H4 (cell line): ENCODE measurements at places on chromosomes 4 and X. TPM values are rescaled to one million over a fixed set of nuclear protein-coding genes. Genes with fewer than 3 reads are reported as not detected.

COL25A1 gene
- total RNA-seq: 0.02 TPM in 1 of 2 replicates, not detected in the other

GRCh38 chrX:23952984-23953907, 45.4 kb downstream of the CXorf58 start:
- peak; percentile 8 for DNase-seq

DNA sequence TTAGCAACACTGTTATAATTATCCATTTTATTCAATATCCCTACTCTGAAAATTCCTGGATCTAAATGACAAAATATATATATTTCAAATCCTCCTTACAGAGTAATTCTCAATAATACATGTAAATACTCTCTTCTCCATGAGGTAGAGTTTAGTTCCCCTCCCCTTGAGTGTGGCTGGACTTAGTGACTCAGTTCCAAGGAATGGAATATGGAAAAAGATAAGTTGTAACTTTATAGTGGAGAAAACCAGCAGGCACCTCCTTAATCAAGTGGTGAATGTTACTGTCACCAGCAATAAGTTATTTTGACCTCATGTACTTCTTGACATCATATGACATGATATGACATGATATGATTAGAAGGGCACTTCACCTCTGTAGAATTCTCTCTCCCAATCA, 302.0 kb downstream of the RAB28 start:
- DNase-seq: no peak

- no peak for DNase-seq
Observed at GRCh38 chr4:69781458-69782418, 21.3 kb upstream of the SULT1B1 start.

DNA sequence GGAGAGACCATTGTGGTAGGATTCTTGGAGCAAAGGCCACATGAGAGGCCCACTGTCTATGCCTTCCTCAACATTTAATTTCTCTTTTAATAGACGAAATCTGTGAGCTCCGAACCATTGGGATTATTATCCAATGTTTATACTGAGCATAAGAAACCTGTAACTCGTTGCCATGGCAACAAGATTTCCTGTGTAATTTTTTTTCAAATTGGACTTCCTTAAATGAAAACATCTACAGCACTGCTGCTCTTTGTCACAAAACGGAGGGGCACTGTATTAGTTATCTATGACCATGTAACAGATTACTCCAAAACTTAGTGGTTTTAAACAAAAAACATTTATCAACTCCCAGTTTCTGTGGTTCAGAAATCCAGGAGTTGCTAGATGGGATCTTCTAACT, 38.7 kb downstream of the PPP1R2C start:
- no peak for DNase-seq

- no peak for DNase-seq
Observed at GRCh38 chr4:39295784-39296183, 70.4 kb downstream of the RFC1 start.

GRCh38 chrX:34612036-34612435, 45.0 kb downstream of the TMEM47 start:
- DNase-seq: no peak

DNA sequence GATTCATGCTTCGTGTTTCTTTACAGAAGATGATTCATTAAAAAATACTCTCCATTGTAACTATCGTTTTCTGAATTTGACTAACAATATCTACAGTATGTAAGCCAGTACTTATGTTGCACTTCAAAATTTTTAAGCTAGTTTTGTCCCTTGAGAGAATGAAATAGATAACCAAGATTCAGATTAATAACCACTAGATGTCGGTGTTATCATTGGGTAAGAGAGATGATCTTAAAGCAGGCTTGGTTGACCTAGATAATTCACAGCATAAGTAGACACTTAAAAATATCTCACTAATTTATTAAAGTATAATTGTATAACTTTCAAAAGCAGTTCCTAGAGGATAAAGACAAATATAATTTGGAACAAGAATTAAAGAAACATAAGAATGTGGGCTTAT, 430.9 kb downstream of the C4orf33 start:
- no peak for DNase-seq

CNGA2 gene
- total RNA-seq: not detected in 2 replicates

DNA sequence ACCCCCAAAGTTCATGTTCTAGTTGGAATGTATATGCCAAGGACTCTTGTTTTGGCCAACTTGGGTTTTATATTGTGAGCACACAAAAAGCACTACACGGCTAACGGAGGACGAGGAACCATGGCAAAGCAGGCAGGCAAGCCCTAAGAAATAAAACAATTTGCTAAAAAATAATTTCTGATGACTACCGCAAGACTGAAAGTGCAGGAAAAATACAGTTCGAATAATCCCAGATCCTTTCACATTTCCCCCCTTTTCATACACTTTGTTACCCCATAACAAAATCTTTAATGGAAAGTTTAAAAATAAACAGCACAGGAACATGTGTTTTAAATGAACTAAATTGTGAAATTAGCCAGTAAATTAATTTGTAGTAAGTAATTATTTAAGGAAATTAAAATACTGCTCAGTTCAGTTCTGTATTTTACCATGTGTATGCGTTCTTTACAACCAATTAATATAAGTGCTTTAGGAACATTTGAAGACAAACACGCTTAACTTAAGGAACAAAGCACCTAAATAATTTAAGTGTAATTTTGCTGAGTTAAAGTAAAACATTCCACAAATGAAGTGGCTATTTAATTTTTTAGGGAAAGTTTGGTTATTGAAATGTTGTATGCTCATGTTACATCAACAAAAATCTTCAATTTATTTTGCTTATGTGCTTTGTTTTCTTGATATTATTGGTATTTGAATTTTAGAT, 12.4 kb upstream of the PITX2 start:
- DNase-seq: no peak

CCKAR gene
- total RNA-seq: 0.08 TPM in 1 of 2 replicates, not detected in the other

NPY5R gene
- not detected in 2 replicates for total RNA-seq

GRCh38 chr4:19913650-19914049, 338.1 kb upstream of the SLIT2 start:
- DNase-seq: no peak

RENBP gene
- 0.10 TPM in 1 of 2 replicates, not detected in the other for total RNA-seq

GRCh38 chrX:15128861-15129260, 141.0 kb downstream of the ASB9 start:
- no peak for DNase-seq

CTPS2 gene
- total RNA-seq: 5.7 and 5.8 TPM in 2 replicates

DNA sequence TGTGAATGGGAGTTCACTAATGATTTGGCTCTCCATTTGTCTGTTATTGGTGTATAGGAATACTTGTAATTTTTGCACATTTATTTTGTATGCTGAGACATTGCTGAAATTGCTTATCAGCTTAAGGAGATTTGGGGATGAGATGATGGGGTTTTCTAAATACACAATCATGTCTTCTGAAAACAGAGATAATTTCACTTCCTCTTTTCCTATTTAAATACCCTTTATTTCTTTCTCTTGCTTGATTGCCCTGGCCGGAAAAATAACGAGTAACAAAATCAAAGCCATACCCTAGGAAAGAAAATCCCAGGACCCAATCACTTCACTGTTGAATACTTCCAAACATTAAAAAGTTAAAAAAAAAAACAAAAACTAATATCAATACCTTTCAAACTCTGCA, 67.7 kb upstream of the UGT2B4 start:
- DNase-seq: no peak
